ENCODE measurements at places on chromosomes 2 and 18.

GRCh38 chr2:126864861-126865260 is 33.8 kb upstream of the TEX51 start:
- DNase-seq: no peak

DNA sequence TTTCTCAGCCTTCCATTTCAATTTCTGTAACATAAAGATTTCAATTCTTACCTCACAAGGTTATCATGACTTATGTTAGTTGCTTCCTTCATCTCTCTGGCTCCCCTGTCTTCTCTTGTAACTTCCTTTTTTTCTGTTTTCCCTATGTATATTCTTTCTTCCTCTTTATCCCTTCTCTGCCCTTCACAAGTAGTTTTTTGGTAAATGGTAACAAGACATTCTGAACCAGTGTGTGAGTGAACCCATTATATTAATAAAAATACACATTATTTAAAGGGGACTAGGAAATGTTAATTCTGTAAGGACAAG is 8.4 kb downstream of the ACSL3 start:
- no peak for DNase-seq

DNA sequence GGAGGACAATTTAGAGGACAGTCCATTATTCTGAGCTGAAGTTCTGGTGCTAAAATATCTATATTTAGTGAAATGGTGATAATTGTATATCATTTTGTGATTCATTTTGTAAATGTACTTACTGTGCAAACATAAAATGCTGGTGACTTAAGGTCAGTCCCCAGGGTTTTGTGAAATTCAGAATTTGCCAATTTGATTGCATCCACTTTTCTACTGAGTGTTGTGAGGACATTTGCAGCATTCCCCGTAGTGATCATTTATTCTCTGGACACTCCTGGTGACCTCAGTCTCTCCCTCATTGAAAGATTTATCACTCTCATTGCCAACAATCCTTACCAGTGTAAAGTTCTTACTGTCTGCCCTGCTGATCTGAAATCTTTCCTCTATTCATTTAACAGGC is 98.2 kb downstream of the SOCS6 start:
- no peak for DNase-seq

- DNase-seq: no peak
These were observed 85.4 kb upstream of the ZCCHC2 start for GRCh38 chr18:62437235-62438017.

DNA sequence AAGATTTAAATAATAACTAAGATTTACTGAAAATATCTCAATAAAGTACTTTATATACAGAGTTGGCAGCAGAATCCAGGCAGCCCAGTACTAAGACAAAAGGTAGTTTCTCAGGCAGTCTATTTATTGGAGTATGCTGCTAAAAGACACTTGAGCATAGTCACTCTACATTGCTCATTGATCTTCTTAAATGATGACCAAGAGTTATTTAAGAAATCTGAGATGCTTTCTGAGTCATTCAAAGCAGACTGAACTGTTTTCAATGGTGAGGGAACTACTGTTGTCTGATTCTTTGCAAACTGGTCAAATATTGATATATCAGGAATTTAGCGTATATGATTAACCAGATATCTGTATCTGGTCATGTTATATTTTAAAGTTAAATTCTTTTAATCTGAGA is 133.6 kb downstream of the PHLPP1 start:
- DNase-seq: no peak

DNA sequence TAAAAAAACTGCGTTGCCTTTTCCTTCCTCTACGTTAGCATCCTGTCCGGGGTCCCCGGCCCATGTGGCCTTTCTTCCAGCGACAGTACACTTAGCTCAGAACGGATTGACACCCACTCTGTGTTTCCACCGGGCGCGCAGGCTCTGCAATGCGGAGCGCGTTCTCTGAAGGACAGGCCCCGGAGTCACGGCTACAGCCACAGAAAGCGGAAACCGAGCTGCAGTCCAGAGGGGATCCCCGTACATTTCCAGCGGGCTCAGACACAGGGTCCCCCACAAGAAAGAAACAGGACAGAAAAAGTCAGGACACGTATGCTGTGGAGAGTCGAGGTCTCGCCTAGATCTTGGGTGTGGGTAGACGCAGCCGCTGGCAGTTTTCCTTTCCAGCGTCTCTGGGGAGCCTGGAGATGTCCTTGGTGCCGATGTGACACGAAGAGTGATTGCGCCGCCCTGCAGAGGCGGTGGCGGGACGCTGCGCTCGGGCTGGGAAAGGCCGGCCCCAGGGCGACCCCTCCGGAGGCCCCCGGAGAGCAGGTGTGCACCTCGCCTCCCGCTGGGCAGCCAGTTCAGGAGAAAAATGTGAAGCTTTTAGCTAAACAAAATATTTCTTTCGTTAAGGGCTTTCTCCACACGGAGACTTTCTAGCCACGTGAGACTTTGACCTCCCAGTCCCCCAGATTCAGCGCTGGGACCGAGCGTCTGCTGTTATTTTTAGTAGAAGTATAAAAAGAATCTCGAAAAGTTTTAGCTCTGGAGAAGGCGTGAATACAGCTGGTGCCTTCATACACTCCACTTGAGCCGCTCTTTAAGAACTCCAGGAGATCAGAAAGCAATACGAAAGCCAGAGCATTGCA is 1.3 kb upstream of the ACKR3 start:
- DNase-seq: peak; percentile 17

DNA sequence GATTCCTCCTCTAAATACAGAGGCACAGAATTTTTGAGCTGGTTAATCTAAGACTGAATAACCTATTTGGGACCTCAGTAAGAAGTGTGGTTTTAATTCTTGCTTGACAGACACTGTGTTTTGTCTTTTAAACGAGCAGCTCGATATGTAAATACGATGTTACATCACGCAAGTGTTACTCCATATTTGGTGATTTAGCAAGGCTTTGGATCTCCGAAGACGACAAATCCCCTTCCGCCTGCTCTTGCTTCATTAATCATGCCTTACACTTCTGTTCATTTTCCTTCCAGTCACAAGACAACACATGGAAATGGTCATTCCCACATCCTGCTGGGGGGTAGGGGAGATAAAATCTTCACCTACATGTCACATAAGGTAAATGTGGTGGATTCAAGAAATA is 9.4 kb downstream of the BCL11A start:
- no peak for DNase-seq

GRCh38 chr2:8376603-8377410 is 305.0 kb upstream of the ID2 start:
- no peak for DNase-seq

DNA sequence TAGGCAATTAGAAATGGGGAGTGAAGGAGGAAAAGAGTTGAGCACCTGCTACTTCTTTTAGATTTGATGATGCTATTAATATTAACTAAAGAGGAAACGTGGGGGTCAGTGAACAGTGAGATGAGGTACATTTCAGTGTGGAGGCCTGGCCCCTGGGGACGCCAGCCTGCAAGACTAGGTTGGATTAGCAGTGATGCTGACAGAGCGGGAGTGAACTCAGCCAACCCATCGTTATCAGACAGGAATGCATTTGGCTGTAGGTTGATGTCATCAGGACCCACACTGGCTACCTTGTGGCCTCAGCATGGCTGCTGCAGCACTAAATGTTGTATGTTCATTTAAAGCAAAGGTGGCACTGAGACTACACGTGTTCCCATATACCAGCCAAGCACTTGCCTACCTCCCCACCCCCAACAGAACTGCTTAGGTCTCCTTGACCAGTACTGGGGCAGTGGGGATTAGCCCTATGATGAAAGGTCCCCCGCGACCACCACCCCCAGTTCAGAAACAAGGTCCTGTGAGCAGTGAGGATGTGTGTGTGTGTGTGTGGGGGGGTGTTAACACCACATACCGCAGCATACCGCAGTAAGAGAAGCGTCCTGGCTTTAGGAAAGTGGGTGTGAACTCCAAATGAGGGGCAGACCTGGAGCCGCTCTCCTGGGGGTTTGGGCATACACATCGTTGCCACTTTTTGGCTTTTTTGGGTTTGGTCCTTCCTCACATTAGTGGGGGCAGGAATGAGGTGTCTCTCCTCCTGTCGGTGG is 26.0 kb downstream of the DGKD start:
- no peak for DNase-seq

DNA sequence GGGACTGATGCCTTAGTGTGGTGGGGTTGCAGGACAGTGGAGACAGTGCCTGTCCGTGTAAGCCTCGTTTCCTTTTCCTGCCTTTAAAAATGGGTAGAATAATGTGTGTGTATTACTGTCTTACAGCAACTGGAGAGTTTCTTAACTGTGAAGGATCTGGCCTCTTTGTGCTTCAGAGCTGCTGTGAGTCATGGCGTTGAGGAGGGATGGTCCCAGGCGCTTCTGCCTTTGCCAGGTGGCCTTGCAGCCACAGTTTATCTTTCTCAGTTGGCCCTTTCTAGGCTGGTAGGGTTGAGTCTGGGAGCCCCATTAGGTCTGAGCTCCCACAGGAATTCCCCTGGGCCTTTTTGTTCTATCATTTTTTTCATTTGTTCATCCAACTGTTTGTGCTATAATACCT is 9.2 kb downstream of the PRADC1 start:
- DNase-seq: no peak

DNA sequence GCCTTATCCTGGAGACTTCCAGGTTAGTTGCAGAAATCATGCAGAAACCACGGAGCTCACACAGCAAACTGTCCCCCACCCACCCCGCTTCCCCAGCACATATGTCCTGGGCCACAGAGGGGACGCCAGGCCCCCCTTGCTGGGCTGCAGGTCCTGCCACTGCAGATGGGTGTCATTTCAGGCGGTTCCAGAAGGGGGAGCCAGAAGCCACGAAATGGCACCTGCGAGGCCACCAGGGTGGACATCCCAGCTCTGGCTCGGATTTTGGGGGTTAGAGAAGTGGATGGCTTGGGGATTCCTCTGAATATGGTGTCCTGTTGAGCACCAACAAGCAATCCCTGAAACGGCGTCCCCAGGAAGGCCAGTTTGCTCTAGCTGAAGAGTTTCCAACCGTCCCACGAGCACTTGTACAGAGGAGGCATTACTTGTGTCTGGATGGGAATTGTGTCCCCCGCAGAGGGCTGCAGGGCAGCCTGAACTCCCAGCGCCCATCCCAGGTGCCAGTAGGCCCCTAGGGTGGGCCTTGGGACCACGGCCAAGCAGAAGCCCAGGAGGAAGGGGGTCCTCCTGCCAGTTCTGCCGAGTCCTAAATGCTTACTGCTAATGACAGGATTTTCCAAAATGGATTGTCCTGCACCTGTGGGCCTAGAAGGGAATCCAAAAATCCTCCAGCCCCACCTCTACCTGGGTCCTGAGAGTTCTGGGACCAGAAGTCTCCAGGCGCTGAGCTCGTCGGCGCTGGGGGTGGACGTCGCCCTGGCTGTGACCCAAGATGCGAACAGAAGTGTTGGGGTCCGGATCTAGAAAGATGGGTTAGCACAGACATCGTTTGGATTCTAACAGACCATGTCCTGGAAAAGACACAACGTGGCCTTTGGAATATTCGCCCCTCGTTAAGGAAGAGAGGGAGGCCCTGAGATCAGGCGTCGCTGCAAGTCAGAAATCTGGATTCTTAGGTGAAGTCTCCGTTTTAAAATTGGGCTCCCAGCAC is 14.6 kb upstream of the NFATC1 start:
- no peak for DNase-seq

DNA sequence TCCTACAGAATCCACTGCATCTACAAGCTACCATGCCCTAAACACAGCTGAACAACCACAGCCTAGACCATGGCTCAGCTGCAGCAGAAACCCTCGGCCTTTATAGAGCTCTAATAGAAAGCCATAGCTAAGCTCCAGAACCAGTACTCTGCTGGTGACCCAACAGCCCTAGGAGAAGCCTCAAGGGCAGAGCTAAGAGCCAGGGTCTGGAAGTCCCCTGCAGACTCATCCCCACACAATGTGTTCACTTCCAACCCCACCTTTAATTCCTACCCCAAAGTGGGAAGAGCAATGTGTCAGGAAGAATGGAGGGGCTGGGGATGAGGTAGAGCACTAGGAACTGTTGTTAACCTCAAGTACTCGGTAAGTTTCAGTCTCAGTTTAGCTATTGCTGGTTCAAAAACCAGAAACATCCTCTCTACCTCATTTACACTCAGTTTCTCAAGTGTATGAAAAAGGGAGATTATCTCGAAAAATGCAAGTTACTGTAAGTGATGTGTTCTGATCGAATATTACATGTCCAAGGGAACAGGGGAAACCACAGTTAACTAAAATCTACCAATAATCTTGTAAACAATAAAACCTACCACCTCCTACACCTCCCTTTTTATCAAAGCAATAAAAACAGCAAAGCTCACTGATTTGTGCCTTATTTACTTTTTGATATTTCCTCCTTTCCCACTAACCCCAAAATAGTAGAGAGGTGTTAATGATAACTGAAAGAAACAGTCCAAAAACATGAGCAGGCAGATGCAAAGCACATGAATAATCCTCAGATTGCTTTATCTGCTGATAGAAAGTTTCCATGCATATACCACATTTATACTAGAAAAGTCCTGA is 36.2 kb downstream of the THADA start:
- no peak for DNase-seq

GRCh38 chr18:58319719-58320118 is 275.7 kb downstream of the NEDD4L start:
- DNase-seq: no peak

DNA sequence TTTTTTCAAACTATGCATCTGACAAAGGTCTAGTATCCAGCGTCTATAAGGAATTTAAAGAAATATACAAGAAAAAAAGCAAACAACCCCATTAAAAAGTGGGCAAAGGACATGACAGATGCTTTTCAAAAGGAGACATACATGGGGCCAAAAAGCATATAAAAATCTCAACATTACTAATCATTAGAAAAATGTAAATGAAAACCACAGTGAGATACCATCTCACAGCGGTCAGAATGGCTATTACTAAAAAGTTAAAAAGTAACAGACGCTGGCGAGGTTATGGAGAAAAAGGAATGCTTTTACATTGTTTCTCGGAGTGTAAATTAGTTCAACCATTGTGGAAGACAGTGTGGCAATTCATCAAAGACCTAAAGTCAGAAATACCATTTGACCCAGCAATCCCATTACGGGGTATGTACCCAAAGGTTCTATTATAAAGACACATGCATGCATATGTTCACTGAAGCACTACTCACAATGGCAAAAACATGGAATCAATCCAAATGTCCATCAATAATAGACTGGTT is 643.1 kb upstream of the LRRTM1 start:
- no peak for DNase-seq

DNA sequence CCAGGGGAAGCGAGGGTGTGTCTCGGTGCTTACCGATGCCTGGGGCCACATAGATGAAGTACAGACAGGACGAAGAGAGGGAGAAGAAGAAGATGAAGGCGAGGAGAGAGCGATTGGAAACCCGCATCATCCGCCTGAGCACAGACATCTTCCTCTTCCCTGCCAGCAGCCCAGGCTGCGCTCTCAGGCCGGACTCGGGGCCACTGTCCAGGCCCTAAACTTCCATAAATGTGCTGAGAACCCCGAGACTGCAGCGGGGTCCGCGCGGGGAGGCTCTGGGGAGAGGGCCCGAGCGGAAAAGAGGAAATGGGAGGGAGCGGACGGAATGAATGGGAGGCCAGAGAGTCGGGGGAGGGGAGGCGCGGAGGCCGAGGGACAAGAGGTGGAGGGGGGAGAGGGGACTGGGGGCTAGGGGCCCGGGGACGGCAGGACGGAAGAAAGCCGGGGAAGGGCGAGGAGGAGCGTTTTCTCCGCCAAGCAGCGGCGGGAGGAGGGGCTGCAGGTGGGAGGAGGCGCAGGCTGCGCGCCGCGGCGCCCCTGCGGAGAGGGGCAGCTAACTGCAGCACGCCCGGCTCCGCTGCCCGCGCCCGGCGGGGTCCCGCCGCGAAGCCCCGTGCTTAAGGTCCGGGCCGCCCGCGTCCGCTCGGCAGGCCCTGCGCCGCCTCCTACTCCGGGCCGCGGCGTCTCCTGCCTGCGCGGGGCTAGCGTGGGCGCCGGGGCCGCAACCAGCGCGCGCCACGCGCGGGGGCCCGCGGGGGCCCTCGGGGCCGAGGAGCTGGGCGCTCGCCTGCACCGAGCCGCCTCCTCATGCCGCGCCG is at the start of gene B4GALT6:
TSS of gene B4GALT6 (minus strand) at position 303 of the 818 bp plus-strand sequence. CDS start at position 148, 155 bp downstream.
- no peak for DNase-seq

- no peak for DNase-seq
These were observed 57.0 kb downstream of the OSBPL6 start for GRCh38 chr2:178251151-178251955.
